ENCODE measurements at places on chromosomes 5 and 9. TPM values are rescaled to one million over a fixed set of nuclear protein-coding genes. Genes with fewer than 3 reads are reported as not detected.

PGM5 gene
- total RNA-seq: 0.45 TPM

DNA sequence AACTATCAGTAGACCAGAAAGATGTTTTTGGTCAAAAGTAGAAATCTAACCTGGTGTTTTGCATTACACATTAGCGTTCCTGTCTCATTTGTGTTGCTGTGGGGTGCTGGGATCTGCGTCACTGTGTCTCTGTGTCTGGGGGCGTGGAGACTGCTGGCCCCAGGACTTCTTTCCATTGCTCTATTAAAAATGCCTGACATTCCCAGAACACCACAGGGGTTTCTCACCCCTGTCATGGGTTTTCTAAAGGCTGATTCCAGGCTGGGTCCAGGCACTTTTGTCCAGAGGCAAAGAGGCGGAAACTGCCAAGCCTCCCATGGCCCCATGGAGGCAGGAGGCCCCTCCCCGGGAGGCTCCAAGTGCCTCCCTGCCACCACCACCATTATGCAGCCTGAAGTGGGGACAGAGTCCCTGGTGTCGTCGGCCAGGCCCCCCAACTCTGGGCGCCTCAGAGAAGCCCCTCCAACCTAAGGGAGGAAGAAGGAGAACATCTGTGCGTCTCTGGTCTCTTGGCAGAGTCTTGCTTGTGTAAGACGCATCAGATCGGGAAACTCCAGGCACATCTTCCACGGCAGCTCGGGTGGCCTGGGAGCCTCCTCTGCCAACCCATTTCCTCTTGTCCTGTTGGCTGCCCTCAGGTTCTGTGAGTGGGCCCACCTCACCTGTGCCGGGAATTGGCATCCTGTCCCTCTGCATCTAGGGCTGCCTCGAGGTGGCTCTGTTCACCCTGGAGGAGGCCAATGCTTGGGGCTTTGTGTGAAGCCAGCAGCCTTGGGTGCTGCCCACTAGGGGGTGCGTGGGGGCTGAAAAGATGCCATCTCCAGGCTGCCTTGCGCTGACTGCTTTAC lies 13.8 kb upstream of the PLEKHG4B start:
- no peak overlapping the region for H3K4me3 ChIP-seq
- H3K36me3 ChIP-seq: no peaks in the 10 kb centered on the region
- no peak overlapping the region for H3K27ac ChIP-seq
- H3K27me3 ChIP-seq: peaks cover 53% of the 10 kb centered on the region

DNA sequence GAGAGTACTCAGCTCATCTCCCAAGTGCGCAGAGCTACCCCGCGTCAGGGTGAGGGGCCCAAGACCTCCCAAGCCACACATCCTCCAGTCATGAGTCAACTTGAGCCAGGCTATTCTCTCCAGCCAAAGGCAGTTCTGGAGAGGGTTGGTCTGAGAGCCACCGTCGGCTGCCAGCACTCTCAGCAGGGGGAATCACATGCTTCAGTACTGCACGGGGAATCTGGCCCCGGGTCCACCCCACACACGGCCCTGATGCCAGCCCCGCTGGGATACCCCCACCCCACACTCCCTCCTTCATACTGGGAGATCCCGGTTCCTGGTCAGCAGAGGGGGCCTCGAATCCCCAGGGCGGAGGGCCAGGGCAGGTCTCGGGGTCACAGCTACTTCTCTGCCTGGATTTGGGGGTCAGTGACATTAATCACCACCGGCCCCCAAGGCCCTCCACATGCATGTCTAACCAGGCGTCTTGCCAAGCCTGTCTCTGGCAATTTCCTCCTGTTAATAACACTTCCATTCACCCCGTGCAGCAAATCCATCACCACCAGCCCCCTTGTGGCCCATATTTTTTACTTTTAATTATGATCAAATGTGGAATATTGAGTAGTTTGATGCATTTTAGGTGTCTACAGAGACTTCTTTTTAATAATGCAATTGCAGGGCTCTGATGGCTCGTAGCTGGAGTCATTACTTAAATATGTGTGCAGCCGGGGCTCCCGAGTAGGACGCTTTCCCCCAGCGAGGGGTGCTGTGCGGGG lies 102.9 kb upstream of the PPP1R26 start:
- H3K36me3 ChIP-seq: no peaks in the 10 kb centered on the region
- H3K27me3 ChIP-seq: peaks cover 3% of the 10 kb centered on the region
- H3K4me3 ChIP-seq: no peak overlapping the region
- peaks cover 4% of the 10 kb centered on the region for H3K4me1 ChIP-seq

DNA sequence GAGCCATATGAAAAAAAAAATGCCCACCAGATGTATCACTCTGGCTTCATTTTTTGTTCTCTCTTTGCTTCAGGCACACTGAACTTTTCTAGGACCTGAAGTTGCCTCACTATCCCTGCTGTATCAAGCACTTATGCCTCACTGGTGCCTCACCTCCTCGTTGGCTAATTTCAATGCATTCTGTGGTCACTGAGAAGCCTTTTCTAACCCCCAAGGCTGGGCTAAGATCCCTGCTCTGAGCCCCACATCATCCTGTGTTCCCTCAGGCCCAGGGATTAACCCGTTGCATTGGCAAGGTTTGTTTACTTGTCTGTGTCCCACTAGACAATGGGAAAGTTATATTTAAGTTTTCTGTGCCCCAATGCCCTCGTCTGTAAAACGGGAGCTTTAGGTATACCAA lies 362.7 kb downstream of the OSTF1 start:
- H3K36me3 ChIP-seq: no peaks in the 10 kb centered on the region
- H3K27me3 ChIP-seq: no peaks in the 10 kb centered on the region
- no peak overlapping the region for H3K4me3 ChIP-seq
- no peaks in the 10 kb centered on the region for H3K4me1 ChIP-seq
